ENCODE measurements at places on chromosomes 12 and 14.

GRCh38 chr14:64646103-64646502 is 58.1 kb upstream of the PLEKHG3 start:
- DNase-seq = no peak

DNA sequence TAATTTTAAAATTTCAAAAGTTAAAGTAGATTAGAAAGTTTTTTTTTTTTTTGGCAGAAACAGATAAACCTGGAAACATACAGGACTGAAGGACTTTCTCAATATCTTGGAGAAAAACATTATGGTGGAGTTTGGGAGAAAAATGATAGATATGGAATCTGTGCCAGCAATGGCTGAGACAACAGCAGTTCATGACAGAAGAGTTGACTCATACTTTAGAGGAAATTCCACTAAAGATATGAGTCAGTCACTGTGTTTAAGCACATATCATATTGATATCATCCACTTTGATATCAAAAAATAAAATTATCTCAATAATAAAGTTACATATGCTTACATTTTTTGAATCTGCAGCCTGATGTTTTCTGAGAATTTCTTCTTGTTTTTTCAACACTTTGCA is 193.9 kb upstream of the OR4E1 start:
- DNase-seq = no peak

- peak; percentile 53 for DNase-seq
These were observed 31.7 kb upstream of the TUBA1C start for GRCh38 chr12:49232940-49233841.

DNA sequence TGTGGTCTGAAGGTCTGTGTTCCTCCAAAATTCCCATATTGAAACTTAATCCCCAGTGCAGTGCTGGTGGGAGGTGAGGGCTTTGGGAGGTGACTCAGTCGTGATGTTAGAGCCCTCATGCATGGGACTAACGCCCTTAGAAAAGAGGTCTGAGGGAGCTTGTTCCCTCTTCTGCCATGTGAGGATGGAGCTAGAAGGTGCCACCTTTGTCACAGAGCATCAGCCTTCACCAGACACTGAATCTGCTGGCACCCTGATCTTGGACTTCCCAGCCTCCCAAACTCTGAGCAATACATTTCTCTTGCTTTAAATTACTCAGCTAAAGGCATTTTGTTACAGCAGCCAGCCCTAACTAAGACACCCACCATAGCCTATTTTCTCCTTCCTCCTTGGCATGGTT is 13.9 kb downstream of the RAB15 start:
- DNase-seq = no peak

DNA sequence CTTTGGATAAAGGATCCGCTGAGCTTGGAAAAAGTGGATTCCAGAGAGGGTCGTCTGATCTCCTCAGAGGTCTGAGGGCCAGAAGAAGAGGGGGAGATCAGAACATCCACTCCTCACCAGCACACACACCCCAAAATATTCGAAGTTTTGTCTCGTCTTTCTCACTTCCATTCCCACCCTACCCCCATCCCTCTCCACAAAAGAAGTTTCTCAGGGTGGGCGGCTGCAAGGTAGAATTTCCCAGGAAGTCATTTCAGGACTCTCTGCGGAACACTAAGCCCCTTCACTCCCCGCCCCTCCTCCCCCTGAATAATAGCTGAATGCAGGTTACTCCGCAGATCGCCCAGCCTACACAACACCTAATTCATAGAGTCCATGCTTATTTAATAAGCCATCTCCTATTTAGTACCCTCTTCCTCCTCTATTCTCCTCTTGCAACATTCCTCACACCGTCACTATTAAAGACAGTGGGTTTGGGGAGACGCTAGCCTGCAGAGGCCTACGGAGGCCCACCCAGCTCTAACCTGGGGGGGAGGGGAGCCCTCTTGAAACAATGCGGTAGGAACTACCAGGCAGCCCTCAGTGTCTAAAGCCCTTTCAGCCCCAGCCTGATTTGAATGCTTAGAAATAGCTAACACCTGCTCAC is 649 bp upstream of the SALL2 start:
- no peak for DNase-seq

- no peak for DNase-seq
These were observed 55.6 kb downstream of the TRMT5 start for GRCh38 chr14:60925286-60925685.

- DNase-seq = no peak
These were observed 1017.4 kb downstream of the DIO2 start for GRCh38 chr14:79193689-79194477.

DNA sequence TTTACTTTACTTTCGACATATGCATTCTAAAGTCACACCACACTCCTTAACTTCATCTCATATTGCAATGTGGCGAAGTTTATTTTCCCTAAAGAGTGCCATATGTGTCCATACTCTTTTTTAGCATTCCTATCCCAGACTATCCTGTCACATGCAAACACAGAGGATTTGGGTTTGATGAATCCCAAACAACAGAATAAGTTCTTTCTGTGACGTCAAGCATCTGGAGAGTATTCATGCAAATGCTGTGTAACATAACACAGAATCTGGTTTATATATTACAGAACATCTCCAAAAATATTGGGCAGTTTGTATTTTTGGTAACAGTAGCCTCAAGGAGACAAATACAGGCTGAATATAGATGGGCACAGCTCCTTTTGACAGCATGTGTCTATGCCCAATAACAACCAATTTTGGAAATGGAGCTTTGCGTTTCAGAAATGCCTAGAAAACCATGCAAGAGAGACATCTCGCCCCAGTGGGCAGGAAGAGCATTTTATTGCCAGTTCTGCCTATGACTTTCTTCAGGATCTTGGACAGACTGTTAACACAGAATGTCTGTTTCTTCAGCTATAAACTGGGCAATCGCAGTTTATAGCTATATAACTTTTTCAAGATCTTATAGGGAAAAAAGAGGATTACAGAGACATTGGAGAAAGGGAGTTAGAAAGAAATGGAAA is 190.8 kb downstream of the ADAMTS20 start:
- no peak for DNase-seq

GRCh38 chr12:90398285-90398836 is 556.6 kb downstream of the CCER1 start:
- DNase-seq = no peak

GRCh38 chr14:60815371-60815770 is 80.8 kb downstream of the MNAT1 start:
- no peak for DNase-seq

DNA sequence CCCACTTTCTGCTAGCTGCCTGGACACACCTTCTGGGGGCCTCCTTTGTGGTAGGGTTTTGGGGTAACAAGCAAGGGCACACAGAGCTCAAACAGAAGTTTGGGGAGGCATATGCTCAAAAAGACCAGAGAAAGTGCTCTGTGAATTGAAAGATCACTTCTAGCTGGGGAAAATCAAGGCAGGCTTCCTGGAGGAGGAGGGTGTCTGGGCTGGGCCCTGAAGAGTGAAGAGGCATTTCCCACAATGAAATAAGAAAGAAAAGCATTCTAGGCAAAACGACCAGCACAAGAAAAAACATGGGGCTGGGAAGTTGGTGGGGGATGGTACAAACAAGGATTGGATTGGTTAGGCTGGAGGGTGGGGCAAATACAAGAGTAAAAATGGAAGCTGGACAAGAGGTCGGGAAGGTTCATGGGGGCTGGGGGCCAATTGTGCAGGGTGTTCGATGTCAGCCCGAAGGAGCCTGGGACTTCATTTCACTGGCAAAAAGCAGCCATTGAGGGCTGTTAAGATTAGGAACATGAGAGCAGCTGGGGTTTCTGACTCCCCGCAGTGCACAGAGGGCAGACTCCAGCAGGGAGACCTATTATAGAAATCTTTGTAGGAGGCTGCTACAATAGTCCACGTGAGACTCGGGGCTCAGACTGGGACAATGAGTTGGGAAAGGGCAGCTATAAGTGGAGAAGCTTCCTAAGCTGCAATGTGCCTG is 51.5 kb upstream of the CMKLR1 start:
- peak; percentile 83 for DNase-seq

- no peak for DNase-seq
These were observed 37.0 kb upstream of the TCL1B start for GRCh38 chr14:95649230-95649629.

DNA sequence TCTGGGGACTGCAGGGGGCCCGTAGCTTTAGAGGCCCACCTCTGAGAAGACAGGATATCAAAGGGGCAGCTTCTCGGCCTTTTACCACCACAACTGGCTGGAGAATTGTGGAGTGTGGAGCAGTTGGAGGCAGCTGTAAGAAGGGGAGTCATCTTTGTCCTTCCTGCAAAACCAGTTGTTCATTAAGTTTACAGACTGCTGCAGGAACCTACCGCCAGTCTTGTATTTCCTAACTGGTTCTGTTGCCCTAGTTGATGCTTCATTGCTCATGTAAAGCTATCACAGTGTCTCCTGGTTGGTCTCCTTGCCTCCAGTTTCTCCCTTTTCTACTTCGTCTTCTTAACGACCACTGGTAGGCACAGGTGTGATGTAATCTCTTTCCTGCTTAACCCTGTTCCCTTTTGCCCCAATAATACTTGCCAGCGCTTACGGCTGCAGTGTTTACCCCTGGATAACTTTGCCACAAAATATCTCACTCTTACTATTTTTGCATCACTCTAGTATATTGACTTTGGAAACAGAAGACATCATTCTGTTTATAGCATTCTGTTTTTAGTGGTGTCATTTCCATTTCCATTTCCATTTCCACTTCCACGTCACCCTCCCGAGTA is 11.9 kb downstream of the ESPL1 start:
- no peak for DNase-seq

GRCh38 chr12:11477110-11477509 is 81.7 kb upstream of the PRB2 start:
- no peak for DNase-seq

DNA sequence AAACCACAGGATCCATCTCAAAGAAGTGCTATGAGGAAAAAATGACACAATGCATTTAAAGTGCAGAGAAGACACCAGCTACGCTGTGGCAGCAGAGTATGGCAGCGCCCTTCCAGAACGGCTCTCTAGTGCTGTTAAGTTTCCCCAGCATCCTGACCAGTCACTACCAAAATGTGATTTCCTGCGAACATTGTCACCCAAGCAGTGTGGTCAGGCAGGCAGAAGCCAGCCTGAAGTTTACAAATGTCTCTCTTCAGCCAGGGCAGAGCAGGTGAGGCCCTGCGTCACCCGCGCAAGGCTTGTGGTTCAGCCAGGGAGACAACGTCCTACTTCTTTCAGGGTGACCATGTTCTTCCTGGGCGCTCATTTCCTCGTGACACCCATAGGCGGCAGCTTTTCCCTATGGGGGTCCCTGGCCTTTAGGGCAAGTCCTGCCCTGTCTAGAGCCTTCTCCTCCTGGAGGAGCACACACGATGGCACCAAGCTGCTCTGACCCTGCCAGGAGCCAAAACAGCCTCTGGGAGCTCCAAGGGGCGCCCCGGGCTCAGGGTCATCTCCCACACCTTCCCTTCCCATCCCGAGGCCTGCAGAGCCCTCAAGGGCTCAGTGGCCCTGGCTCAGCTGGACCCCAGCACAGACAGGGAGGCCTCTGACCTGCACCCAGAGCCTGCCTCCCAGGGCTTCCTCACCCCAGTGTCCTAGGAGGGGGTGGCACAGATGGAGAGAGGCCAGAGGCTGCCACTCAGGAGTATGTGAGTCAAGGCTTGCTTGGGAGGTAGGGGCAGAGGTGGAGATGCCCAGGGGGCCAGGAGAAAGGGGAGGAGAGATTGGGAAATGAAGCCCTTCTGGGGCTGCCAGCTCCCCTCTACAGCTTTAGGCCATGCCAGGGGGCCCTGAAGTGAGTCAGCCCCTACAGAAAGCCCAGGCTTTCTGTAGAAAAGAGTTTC is 41.9 kb downstream of the PSMA6 start:
- no peak for DNase-seq

GRCh38 chr14:92970271-92970670 is 47.3 kb downstream of the CHGA start:
- no peak for DNase-seq

DNA sequence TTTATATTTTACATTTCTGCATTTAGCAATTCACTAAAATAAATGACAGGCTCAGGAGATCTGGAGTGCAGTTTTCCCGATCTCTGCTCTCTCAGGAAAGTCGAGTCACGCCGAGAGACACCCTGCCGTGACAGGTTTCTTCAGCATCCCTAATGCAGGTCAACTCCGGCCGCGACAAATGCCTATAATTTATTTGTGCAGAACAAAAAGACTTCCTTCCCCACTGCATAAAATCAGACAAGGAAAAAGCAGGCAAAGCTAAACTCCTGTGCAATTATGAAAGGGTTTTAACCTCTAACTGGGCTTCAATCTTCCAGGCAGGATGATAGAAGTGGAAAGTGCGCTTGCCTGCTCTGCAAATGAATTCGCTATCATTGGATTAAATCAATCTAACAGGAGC is 28.1 kb downstream of the SPRING1 start:
- DNase-seq = no peak

GRCh38 chr14:50397390-50398188 is 908 bp upstream of the CDKL1 start:
- no peak for DNase-seq

GRCh38 chr12:110718222-110718908 is 24.3 kb downstream of the PPP1CC start:
- DNase-seq = no peak

- DNase-seq = no peak
These were observed 93.0 kb downstream of the SLC24A4 start for GRCh38 chr14:92415969-92416368.

GRCh38 chr14:43031598-43031997 is 1424.9 kb downstream of the LRFN5 start:
- no peak for DNase-seq

- DNase-seq = no peak
These were observed 11.9 kb downstream of the RARG start for GRCh38 chr12:53219956-53220693.

DNA sequence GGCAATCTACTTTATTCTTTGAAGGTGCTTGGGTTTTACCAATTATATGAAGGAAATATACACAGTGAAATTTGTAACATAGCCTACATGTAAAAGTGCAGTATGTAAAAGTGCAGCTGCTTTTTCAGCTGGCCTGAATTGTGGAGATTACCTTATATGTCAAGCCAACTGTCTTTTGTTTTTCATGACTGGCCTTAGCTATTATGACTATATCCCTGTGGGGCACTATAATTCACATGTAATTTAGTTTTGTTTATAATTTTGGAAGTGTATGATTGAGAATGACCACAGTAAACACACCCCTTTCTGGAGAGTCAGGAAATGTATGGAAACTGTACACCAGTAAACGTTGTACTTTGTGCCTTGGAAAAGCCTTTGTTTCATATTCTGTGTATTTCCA is 435.0 kb upstream of the STXBP6 start:
- no peak for DNase-seq

- DNase-seq = no peak
These were observed 19.3 kb upstream of the ST8SIA1 start for GRCh38 chr12:22353615-22354325.

- no peak for DNase-seq
These were observed 1.7 kb downstream of the KSR2 start for GRCh38 chr12:117967043-117967442.

GRCh38 chr12:9319842-9320173 is 111.6 kb upstream of the PZP start:
- DNase-seq = no peak

DNA sequence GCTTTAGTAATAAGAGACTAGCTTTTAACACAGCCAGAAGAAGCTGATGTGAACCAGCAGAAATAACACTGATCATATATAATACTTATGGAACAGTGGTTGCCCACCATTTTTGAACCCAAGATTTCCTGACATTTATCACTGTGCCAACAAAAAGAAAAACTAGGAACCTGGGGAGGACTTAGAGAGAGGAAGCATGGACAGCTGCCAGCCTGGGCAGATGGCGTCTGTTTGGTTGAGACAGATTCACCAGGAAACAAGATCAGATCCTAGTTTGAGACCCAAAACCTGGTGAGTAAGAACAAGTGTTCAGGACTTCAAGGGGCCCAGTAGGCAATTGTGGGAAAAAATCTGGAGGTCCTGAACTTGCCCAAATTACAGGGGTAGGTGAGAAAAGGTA is 95.3 kb downstream of the BICD1 start:
- DNase-seq = peak; percentile 72
